ENCODE measurements at places on chromosomes 2 and 18.

DNA sequence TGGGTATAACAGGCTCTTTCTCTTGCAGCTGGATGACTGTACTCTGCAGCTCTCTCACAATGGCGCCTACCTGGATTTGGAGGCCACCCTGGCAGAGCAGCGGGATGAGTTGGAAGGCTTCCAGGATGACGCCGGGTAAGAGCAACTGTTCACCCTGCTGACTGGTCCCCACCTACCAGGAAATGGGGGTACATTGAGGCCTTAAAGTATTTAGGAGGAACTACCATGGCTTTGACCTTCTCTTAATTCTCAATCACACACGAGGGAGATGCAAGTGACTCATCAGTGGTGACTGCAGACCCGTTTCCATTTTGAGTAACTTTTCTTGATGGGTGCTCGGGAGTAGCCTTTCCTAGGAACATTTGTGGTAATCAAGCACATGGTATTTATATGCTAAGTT lies 58.0 kb downstream of the FHOD3 start:
- no peak for DNase-seq

- no peak for DNase-seq
Measured at GRCh38 chr2:3340144-3340543, 37.5 kb downstream of the EIPR1 start.

DNA sequence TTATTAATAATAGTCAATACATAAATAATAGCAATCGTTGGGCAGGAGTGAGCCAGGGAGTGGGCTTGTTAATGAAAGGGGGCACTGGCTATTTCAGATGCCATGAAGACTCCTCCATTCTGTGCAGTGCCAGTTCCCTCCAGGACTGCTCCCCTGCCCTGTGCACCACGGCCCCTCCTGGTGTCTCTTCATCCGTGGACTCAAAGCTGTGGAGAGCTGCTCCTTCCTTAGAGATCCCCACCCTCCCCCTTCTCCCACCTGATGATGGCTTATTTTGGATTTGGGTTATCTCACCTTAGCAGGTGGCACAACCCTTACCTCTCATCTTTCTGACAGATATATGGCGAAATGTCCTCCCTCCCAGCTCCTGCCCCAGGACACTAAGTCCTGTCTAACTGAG lies 3.1 kb upstream of the CELF4 start:
- no peak for DNase-seq

- DNase-seq: peak; percentile 33
Measured at GRCh38 chr18:23237524-23238151, 102.4 kb downstream of the CABLES1 start.

DNA sequence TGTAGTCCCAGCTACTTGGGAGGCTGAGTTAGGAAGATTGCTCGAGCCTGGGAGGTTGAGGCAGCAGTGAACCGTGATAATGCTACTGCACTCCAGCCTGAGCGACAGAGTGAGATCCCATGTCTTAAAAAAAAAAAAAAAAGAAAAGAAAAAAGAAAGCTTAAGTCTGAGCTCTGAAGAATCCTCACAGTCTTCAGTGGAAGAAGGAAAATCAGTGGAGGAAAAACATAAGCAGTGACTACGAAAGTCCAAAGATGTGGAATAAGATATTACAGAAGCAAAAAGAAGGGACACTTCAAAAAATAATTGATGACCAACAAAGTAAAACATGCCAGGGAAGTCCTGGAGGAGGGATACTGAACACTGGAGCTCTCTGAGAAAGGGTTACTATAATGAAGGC lies 2.8 kb upstream of the PCGF1 start:
- no peak for DNase-seq

DNA sequence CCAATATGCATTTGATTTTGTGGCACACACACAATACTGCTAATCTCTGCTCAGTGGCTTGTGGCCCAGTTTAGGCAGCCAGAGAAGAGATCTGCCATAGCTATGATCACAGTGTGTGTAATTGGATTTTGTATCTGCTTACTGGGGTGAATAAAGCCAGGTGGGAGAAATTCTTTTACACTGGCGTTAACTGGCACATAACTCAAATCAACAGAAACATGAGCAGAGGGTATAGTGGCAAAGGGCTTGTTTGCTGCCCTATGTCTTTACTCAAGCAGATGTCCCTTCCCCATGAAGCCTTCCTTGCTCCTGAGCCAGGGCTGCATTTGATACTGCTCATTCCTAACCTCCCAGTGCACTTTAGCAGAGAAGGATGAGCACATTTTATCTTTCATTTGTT lies 28.5 kb downstream of the STON1 start:
- DNase-seq: no peak

- no peak for DNase-seq
Measured at GRCh38 chr18:54032412-54032811, 192.1 kb downstream of the MBD2 start.

DNA sequence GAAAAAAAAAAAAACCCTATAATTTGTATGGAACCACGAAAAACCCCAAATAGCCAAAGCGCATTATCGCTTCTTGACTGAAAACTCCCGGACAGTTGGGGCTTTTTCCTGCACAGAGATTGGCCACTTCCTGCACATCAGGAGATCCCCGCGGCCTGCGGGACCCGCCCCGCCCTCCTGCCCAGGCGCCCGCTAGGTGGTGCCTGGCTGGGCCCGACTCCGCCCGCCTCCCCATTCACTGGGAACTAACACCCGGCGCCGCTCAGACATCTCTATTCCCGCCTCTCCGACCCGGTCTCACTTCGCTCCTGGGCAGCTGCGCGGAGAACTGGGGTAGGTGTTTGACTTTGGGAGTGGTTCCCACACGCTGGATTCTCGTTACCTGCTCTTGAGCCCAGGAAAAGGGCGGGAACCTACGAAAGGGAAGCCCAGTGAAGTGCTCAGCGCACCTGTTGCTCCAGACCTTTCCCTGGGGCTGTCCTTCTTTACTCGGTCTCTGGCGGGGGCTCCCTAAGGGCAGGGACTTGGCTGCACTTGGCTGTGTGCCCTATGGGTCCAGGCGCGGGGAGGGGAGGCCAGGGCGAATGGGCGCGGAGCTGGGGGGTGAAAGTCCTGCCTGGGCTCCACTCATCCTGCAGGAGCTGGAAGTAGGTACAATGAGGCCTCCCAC lies at the start of gene HMSD:
HMSD (plus strand) TSS at position 234 of the 670 bp plus-strand sequence. CDS start 4,155 bp downstream, outside the sequence.
- peak; percentile 52 for DNase-seq

GRCh38 chr2:143085125-143085784 lies 44.0 kb upstream of the ARHGAP15 start:
- no peak for DNase-seq

DNA sequence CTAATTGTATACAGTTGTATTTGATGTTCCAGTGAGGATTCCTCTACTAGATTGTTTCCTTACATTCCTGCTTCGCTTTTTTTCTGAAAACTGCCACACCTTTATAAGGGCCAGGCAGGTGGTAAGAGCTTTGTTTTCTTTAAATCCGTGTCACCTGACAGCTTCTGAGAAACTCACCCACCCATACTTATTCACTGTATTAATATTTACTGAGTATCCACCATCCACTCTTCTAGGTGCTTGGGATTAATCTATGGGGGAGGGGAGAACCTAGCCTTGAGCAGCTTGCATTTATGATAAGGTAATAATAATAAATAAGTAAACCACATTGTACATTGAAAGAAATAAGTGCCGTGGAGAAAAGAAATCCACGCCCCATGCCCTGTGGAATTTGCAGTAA lies 174.7 kb upstream of the AGAP1 start:
- no peak for DNase-seq

DNA sequence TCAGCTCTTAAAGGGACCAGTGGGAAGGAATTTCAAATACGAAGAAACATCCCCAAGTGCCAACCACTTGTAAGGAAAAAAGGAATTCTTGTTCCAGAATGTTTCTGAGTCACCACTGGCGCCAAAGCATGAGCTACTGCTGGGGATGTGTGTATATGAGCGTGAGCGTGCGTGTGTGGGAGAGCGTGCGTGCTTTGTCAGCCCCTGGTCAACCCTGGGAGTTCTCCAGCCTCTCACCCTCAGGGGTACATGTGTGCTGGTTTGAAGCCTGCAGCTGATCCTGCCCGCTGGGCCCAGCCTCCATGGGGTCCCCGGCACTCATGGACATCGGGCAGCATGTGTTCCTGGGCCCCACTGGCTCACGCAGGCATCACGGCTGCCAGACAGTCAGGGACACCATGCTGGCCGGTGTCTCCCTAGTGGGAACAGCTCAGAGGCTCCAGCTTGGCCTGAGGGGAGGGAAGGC lies 17.1 kb downstream of the HS6ST1 start:
- no peak for DNase-seq

DNA sequence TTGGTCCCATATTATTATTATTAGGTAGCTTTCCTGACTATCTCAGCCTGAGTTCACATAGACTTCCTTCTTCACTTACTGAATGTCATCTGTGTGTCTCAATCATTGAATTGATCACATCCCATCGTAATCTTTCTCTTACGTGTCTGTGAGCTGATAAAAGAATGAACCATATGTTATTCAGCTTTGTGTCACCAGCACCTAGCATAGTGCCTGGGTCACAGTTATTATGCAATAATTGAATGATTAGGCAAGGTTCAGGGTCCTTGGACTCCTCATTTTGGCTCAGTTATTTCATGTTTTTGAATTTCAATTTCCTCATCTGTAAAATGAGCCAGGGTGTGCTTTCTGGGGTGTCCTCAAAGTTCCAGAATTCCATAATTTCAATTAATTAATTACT lies 107.2 kb downstream of the ZEB2 start:
- DNase-seq: no peak

- no peak for DNase-seq
Measured at GRCh38 chr2:98020992-98021713, 25.4 kb upstream of the TMEM131 start.

DNA sequence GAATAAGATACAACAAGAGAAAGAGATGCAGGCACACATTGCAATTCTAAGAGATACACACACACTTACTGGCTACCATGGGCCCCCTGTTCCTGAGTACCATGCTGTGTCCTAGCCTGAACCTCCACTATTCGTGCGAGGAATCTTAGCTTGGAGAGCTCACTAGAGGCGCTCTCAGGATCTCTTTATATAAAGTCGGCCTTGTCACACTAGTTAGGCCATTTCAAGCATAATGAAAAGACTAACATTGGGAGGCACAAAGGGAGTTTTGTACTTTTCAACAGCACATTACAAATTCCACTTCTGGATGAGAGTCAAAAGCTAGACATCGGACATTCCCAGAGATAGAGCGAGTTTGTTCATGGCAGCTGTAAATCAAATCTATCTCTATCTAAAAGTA lies 365.2 kb downstream of the DSEL start:
- no peak for DNase-seq

- peak; percentile 9 for DNase-seq
Measured at GRCh38 chr2:68745006-68745405, 10.4 kb downstream of the ARHGAP25 start.

GRCh38 chr2:27369471-27370025 lies 590 bp downstream of the EIF2B4 start:
- no peak for DNase-seq

- no peak for DNase-seq
Measured at GRCh38 chr2:127790694-127791529, 20.1 kb downstream of the WDR33 start.

GRCh38 chr2:85410584-85411404 lies 628 bp upstream of the CAPG start:
- DNase-seq: no peak

DNA sequence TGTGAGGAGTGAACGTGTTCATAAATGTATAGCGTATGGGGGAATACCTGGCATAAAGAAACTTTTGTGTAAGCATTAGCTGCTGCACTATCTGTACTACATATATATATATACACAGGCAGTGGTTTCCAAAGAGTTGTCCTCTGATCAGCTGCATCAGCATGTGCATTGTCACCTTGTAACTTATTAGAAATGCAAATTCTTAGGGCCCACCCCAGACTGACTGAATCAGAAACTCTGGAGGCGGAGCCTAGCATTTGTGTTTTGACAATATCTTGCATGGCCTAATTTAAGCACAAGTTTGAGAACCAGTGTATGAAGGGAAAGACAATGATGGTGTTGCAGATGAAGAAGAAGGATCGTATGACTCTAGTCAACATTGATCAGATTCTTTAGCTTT lies 299.5 kb downstream of the CCDC102B start:
- no peak for DNase-seq

DNA sequence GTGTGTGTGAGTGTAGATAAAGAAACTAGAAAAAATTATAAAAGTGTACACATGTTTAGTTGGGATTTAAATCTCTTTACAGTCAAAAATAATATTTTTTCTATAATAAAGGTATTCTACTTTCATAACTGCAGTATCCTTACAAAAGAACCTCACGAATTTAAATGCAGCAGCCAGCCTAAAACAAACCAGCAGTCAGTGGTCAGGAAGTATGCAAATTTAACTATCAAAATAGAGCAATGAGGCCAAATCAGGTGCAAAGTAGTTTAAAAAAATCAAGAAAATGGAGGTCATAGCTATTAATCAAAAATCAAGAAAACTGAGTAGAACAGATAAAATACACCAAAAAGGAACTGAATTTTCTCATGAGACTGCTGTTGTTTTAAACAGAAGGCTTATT lies 407.1 kb downstream of the CDH19 start:
- DNase-seq: no peak

DNA sequence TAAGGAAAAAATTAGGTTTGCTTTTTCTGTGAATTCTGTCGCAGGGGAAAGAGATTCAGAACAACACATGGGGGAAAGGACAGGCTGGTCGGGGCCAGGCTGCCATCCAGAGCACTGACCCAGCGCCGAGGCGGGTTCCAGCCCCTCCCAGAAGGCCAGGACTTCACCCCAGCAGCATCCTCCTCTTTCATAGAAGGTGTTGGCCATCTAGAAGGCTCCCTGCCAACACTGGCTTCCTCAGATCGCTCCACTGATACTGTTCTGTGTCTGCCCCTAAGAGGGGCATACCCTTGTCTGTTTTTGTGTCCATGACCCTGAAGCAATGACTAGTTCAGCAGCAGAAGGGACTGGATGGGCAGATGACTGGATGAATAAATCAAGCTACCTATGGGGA lies 144.5 kb downstream of the HDAC4 start:
- DNase-seq: no peak

- no peak for DNase-seq
Measured at GRCh38 chr2:171652416-171652785, 34.9 kb upstream of the DYNC1I2 start.

GRCh38 chr2:71696381-71696780 lies 243.0 kb downstream of the DYSF start:
- no peak for DNase-seq

- DNase-seq: no peak
Measured at GRCh38 chr2:21924640-21925285, 801.0 kb downstream of the TDRD15 start.

DNA sequence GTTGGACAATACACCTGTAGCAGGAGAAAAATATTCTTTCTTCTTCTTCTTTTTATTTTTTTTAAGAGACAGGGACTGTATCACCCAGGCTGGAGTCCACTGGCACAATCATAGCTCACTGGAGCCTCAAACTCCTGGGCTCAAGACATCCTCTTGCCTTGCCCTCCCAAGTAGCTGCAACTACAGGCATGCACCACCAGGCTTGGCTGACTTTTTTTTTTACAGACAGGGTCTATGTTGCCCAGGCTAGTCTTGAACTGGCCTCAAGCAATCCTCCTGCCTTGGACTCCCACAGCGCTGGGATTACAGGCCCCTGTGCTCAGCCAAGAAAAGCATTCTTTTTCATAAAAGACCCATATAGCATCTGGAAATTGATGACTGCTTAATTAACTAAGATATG lies 17.1 kb upstream of the ARHGAP28 start:
- DNase-seq: no peak

- no peak for DNase-seq
Measured at GRCh38 chr18:74834424-74835309, 237.0 kb downstream of the ZNF407 start.

- no peak for DNase-seq
Measured at GRCh38 chr2:200749631-200750322, 61.9 kb upstream of the BZW1 start.

GRCh38 chr2:220002699-220003098 lies 375.3 kb downstream of the SLC4A3 start:
- no peak for DNase-seq

- DNase-seq: no peak
Measured at GRCh38 chr2:38497670-38498037, 105.1 kb downstream of the HNRNPLL start.
